ENCODE measurements at places on chromosomes 5 and 9. TPM values are rescaled to one million over a fixed set of nuclear protein-coding genes. Genes with fewer than 3 reads are reported as not detected.

The ZBTB43 gene
- total RNA-seq, result 6.9 TPM

The FAM221B gene
- total RNA-seq, result not detected

The TAF11L5 gene
- total RNA-seq, result not detected

The GPR150 gene
- total RNA-seq, result 0.47 TPM

The SV2C gene
- 0.08 TPM for total RNA-seq

The SMC2 gene
- 17.0 TPM for total RNA-seq

The KYAT1 gene
- 19.3 TPM for total RNA-seq

The XRCC4 gene
- 9.1 TPM for total RNA-seq

The BAAT gene
- total RNA-seq, result not detected

The SPINK6 gene
- 28.1 TPM for total RNA-seq

The IL7R gene
- 4.1 TPM for total RNA-seq

The GFI1B gene
- total RNA-seq, result not detected

The LMX1B gene
- 2.7 TPM for total RNA-seq

The CSNK1G3 gene
- 54.7 TPM for total RNA-seq

The RICTOR gene
- total RNA-seq, result 13.4 TPM

The PTPN3 gene
- 22.1 TPM for total RNA-seq

The SLC22A4 gene
- total RNA-seq, result 2.2 TPM

The HACD4 gene
- 4.7 TPM for total RNA-seq

The RORB gene
- total RNA-seq, result not detected

The ARL14EPL gene
- total RNA-seq, result not detected

The PLAC8L1 gene
- 0.23 TPM for total RNA-seq

The C5 gene
- 0.62 TPM for total RNA-seq

The DDX41 gene
- 82.1 TPM for total RNA-seq

The CKS2 gene
- 416 TPM for total RNA-seq

The SPATA31A7 gene
- not detected for total RNA-seq

The SOHLH1 gene
- not detected for total RNA-seq

The IL3 gene
- total RNA-seq, result not detected

The PCDHA1 gene
- not detected for total RNA-seq

The GRXCR2 gene
- total RNA-seq, result not detected

The BBLN gene
- 319 TPM for total RNA-seq

The SEMA5A gene
- total RNA-seq, result 1.7 TPM

The LPAR1 gene
- total RNA-seq, result 29.0 TPM

The SHC3 gene
- 0.04 TPM for total RNA-seq

The CDC14B gene
- total RNA-seq, result 10.2 TPM

The PPP3R2 gene
- not detected for total RNA-seq

The SOX30 gene
- total RNA-seq, result not detected

The XPA gene
- 4.5 TPM for total RNA-seq

The ZNF454 gene
- total RNA-seq, result 0.08 TPM

The ENTREP1 gene
- total RNA-seq, result 0.19 TPM

The LCN9 gene
- total RNA-seq, result not detected

The NR2F1 gene
- total RNA-seq, result not detected

Measured in hair follicular keratinocyte (primary cell).